ENCODE measurements at places on chromosomes 7 and 10.
A peak's percentile ranks its signal among the peaks of the same experiment; 100 is the strongest.

- peak; percentile 31 for DNase-seq
These were observed 65.0 kb downstream of the PIP4K2A start for GRCh38 chr10:22649390-22649841.

DNA sequence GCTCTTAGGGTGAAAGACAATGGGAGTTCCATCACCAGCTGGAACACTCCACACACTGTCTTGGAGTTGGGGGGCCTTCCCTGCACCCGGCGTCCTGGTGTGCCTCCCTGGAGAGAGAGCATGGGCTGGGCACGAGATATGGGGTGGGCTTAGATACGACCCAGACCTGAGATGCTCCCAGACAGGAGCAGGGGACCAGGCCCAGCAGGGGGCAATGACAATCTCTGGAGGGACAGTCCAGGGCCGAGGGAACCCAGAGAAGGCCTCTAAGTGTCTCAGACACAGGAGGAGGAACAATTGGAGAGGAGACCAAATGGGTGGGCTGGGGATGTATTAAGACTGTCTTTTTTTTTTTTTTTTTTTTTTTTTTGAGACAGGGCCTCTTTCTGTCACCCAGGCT is 40.0 kb downstream of the MYL10 start:
- DNase-seq: no peak

DNA sequence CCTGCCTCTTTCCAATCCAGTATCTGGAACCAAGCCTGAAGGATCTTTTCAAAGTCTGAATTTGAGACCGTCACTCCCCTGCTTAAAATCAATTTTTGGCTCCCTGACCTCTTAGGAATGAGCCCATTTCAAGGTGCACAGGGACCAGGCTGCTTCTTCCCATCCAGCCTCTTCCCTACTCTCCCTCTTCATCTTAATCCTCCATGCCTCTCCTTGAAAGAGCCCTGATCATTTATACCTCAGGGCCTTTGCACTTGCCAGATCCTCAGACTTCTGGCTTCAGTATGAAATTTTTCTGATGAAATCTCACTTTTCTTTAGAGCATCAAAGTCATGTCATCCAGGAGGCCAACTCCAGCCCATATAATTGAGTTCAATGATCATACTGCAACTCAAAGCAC is 399.5 kb upstream of the CELF2 start:
- DNase-seq: no peak

GRCh38 chr7:18059171-18059570 is 31.5 kb upstream of the PRPS1L1 start:
- DNase-seq: no peak

DNA sequence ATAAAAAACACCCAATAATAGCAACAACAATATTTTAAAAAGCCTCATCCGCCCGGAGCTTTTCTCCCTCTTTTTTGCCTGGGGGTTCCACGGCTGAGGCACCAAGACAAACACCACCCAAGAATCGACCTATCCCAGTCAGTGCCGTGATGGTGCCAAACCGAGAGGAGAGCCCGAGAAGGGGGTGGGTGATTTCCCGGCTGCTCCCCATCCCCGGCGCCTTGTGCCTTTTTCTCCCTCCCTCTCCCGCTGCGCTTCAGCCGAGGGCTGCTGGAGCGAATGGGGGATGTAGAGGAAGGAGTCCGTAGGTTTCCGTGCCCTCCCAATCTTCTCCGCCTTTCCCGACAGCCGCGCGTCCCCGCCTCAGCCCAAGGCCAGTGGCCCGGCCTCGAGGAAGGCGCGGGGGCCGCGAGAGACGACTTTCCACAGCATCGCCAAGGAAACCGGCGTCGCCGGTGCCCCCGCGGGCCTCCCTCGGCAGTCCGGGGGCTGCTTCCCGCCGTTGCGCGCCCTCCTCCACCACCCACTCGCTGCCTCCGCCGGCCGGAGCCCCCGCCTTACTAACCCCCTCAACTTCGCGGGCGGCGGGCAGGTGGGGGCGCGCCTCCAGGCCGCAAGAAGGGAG is 1.3 kb downstream of the EGR2 start:
- DNase-seq: peak; percentile 85

DNA sequence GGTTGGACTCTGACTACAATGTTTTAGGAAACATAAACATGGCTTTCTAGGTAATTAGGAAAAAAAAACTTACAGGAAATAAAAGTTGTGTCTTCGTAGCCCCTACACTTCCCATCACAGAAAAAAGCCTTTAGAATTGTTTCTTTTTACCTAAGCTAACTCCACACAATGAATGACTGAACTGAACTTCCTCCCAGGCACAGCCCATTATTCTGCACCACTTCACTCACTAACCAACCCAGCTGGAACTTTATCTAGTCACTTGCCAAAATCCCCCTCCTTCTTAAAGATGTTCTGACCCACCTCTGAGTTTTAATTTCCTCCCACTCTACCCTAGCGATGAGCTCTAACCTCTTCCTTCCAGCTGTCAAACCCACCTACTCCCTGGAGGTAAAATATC is 91.7 kb upstream of the MEOX2 start:
- no peak for DNase-seq

DNA sequence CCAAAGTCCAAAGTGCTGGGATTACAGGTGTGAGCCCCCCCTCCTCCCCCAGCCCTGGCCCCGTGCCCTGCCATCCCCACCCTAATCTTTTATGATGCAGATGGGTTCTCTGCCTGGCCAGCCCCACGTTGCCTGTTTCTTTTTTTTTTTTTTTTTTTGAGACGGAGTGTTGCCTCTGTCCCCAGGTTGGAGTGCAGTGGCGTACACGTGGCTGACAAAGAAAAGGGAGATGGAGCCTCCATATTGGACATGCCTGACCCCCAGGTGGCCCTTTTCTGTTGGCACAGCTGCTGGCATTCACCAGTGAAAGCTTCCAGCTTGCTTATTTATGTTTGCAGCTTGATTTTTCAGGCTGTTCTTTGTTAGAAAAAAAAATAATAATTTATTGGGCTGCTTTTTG is 235.3 kb downstream of the CCDC3 start:
- no peak for DNase-seq

- DNase-seq: peak; percentile 73
These were observed 1.0 kb upstream of the PLXDC2 start for GRCh38 chr10:19815036-19815730.

GRCh38 chr7:6221340-6222319 is 50.8 kb downstream of the CYTH3 start:
- DNase-seq: no peak

DNA sequence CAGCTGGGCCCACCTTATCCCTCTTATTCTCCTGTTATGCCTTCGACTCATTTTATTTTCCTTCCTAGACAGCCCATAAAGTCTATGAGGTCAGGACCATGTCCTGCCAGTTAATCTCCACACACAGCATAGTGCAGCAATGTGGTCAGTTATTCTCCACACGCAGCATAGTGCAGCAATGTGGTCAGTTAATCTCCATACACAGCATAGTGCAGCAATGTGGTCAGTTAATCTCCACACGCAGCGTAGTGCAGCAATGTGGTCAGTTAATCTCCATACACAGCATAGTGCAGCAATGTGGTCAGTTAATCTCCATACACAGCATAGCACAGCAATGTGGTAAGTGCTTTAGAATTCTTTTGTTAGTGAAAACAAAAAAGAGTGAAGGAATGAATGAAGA is 77.8 kb downstream of the TEX36 start:
- no peak for DNase-seq

GRCh38 chr7:16986755-16987154 is 105.0 kb upstream of the AGR3 start:
- no peak for DNase-seq

DNA sequence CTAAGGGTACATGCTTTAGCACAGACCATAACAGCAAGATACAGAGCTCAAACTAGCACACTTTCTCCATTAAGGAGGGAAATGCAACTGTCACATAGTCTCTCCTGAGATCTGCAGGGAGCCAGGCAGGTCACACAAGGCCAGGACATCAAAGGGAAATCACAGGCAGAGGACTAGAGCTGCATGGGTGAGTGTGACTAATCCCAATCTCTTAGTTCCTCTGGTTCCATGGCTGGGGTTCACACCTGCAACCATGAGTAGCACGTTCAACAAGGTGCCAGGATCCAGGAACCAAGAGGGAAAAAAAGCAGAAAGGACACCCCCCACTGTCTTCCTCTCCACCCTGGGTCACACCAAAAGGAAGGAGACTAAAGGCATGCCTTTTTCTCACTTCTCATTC is 296.5 kb upstream of the STEAP1 start:
- no peak for DNase-seq

DNA sequence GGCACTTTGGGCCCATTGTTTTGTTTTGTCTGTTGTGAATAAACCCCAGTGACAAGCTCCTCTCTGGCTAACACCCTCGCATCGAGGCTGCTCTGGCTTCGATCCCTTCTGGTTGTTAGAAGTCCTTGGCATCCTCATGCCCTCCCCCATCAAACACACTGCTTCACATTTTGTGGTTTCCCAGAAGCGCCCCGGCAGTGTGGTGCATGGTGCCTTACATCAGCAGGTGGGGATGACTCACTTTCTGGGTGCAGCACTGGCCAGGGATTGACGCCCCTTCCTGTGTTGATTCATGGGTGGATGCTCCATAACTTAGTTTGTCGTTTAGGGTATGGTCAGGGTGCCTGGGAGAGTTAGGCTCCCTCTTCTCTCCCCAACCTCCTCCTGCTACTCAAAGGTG is 51.4 kb downstream of the PLPP4 start:
- no peak for DNase-seq

All from posterior cingulate gyrus (tissue), 11 donors.